Iris pigment epithelial cell (primary cell): ENCODE measurements at places on chromosomes 11 and 22.

DNA sequence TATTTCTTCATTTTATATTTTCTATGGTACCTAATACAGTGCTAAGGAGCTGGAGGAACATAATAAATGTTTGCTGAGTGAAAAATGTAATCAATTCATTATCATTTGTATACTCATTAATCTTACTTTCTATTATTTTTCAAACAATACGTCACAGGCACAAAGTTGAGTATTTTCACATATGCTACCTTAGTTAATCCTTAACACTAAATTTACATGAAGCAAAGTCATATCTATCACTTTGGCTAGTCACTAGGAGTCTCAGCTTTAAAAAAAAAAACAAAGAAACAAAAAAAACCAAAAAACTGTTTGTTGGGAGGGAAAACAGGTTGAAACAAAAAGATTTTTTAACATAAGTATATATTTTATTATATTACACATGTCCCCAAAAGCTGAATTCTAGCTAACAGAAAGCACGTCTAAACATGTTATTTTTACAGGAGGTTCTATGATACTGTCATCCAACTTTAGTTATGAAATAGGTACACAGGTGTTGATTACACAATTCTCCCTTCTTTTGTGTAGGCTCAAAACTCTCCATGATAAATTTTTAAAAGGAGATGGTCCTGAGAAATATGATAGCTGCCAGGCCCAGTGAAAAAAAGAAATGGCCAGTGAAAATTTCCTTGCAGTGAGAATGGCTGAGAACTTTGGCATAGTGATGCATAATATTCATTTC, 14.3 kb downstream of the HPS5 start:
- DNase-seq = no peak

DNA sequence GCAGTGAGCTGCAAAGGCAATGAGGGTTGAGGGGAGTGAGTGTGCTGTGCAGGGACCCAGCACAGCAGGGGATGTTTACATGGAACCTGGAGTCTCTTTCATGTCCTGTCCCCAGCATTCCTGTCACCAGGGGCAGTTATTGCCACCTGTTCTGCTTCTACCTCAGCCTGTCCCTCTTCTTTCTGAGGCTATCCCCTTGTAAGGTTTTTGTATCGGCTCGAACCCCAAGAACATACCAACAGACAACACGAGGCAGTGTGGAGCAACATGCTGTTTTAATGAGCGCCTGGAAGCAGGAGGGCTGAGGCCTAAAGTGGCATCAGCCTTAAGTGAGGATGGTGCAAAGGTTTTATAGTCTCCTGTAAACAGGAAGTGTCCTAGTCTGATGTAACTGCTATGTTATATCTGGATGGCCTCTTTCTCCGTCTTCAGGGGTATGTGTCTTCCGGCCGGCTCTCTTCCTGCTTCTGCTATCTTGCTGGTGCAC, 3.9 kb downstream of the SCGB2A2 start:
- DNase-seq = no peak

- DNase-seq = no peak
Measured at GRCh38 chr22:43298062-43298801, 44.9 kb downstream of the SCUBE1 start.

GRCh38 chr11:7898666-7899283, 32.3 kb downstream of the OR10A6 start:
- DNase-seq = no peak
